DMS79 treated with DMSO at 0.1 percent for 48 hours (cell line): ENCODE measurements at places on chromosomes 12 and 14.

- DNase-seq, result no peak
These were observed 127.0 kb downstream of the MED13L start for GRCh38 chr12:116150452-116150851.

- DNase-seq, result no peak
These were observed 80.0 kb downstream of the DRAM1 start for GRCh38 chr12:101957252-101957959.

DNA sequence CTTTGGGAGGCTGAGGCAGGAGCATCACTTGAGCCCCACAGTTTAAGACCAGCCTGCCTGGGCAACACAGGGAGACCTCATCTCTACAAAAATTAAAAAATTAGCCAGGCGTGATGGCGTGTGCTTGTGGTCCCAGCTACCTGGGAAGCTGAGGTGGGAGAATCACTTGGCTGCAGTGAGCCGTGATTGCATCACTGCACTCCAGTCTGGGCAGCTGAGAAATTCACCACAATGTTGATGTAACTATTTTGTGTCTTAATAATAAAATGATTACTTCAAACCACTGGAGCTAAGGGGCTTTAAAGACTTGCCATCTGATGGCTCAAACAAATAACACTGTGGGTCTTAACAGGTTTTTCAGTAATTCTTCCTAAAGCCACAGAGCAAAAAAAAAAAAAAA, 10.8 kb downstream of the ERH start:
- peak; percentile 46 for DNase-seq

GRCh38 chr12:1324910-1325309, 269.5 kb downstream of the FBXL14 start:
- no peak for DNase-seq

DNA sequence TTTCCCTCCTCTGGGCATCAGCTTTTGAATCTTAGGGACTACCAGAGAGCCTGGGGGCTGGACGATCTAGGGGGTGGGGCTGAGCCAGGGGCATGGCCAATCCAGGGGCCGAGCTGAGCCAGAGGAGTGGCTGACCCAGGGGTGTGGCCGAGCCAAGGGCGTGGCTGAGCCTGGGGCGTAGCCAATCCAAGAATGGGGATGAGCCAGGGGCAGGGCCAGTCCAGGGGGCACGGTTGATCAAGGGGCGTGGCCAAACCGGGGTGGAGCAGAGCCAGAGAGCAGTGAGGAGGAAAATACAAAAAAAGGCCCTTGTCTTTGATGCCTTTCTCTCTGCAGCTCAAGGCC, 219.3 kb upstream of the NOS1 start:
- no peak for DNase-seq

GRCh38 chr12:25553098-25553497, at the start of gene LMNTD1:
Gene LMNTD1, minus strand, starts transcription at chr12:25553283. Its CDS starts 324 bp downstream, at chr12:25552959.
- no peak for DNase-seq

- DNase-seq, result no peak
These were observed 13.4 kb upstream of the ITPR2 start for GRCh38 chr12:26846416-26846815.

DNA sequence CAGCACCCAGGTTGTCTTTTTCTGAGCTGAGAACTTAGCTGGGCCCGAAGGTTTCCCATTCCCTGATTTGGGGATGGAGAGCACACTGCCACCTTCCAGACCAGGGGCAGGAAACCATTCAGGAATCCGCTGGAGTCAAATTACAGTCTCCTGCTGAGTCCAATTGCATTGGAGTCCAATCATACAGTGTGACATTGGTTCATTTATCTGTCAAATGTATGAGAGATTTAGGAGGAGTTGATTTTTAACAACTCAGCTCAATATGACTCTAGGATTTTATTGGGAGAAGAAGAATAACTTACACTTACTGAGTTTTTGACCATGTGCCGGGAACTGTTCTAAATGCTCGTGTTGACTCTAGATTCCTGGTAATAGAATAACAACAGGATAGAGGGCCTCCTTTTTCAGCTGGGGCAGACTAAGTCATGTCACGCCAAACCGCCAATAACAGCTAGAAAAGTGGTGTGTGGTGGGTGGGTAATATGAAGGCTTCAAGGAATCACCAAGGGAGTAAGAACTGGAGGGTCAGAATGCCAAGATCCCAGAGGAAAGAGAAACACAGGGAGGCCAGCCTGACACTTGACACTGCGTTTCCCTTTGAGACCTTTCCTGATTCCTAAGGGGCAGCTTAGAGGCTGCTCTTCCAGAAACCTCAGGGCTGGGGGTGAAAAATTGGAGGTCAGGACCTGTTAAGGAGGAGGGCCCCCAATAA, 11.5 kb downstream of the SYNDIG1L start:
- no peak for DNase-seq

GRCh38 chr12:49910331-49911212, 6.9 kb upstream of the FAIM2 start:
- DNase-seq, result no peak

DNA sequence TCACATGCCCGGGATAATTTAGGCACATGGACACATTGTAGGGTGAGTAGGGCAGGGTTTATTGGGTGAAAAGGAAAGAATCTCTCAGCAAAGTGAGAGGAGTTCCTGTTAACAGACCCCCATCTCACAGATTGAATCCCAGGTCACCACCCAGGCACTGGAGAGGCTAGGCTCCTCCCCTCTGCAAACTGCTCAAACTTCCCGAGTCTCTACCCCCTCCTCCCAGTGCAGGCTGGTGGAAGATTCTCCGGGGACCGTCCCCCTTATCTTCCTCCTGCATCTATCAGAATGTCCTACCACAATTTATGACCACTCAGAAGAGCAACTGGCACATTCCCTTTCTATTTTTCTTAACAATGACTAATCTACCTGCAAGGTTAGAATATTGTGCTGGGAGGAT, 126.0 kb downstream of the NTF3 start:
- DNase-seq, result no peak

DNA sequence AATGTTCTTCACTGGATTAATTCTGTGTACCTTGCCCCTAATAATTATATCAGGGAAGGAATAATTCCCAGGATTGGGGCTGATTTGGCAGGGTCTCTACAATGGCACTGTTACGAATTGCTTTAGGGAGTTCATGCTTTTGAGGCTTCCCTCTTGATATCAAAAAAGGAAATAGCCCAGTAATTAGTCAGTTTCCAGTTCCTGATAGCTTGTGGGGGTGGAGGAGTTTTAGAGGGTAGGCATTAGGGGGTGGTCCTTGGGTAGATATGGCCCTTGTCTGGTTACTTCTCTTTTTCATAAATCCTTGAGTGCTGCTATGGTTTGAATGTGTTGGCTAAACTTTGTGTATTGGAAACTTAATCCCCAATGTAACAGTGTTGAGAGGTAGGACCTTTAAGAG, 6.1 kb upstream of the SRSF5 start:
- DNase-seq, result no peak

- DNase-seq, result no peak
These were observed 10.3 kb downstream of the MYH7 start for GRCh38 chr14:23425169-23425568.

DNA sequence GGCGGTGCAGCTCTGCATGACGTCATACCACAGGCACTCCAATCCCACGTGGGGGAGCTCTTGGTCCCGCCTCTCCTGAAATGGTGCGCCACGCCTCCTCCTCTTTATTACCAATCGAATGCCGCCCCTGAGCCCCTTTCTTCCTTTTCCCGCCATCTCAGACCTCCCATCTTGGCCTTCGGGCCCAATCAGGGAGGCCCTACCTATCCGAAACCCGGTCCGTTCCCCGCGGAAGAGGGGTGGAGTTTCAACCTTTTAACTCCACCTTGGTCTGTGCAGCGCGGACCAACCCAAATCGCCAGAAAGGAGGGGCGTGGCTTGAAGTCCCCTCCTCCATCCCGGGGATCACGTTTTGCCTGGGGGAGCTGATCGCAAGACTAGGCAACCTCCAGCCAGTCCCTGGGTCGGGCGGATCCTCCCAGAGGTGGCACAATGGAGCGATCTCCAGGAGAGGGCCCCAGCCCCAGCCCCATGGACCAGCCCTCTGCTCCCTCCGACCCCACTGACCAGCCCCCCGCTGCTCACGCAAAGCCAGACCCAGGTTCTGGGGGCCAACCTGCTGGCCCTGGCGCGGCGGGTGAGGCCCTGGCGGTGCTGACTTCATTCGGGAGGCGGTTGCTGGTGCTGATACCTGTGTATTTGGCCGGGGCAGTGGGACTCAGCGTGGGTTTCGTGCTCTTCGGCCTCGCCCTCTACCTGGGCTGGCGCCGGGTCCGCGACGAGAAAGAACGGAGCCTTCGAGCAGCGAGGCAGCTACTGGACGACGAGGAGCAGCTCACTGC, at the start of gene ESYT1:
TSS of gene ESYT1 (plus strand) at position 380 of the 782 bp plus-strand sequence. CDS start at position 433, 53 bp downstream.
- peak; percentile 93 for DNase-seq

DNA sequence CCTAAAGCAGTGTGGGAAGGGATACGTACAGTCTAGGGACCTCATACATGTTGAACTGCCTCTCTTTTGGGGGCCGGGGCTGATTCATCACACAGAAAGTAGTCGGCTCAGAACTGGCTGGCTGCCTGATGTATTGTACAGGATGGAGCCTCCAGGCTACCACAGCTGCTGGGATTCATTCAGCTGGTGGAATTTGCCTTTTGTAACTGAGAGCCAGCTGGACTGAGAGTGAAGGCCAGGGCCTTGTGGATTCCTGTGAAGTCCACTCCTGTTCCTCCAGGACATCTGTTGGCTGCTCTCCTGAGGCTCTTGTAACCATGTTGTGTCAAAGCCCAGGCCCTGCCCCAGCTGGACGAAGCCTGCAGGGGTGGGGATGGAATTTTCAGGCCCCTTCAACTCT, 116.3 kb upstream of the PRICKLE1 start:
- DNase-seq, result no peak

DNA sequence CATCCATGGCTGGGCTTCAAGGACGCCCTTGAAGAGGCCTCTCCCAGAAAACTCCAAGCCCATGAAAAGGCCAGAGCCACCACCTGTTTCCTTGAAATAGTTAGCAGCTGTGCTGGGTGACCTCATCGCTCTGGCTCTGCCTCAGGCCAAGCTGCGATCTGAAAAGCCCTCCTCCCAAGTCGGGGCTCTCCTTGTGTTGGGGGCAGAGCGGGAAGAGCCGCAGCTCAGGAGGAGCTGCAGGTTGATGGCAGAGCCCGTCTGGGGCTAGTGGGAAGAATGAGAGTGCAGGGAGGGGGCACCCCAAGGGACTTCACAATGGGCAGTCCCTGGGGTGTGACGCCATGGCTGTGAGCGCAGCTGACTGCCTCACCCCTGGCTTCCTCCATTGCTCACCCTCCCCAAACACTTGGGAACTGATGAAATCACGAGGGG, 50.0 kb upstream of the STON2 start:
- peak; percentile 100 for DNase-seq

DNA sequence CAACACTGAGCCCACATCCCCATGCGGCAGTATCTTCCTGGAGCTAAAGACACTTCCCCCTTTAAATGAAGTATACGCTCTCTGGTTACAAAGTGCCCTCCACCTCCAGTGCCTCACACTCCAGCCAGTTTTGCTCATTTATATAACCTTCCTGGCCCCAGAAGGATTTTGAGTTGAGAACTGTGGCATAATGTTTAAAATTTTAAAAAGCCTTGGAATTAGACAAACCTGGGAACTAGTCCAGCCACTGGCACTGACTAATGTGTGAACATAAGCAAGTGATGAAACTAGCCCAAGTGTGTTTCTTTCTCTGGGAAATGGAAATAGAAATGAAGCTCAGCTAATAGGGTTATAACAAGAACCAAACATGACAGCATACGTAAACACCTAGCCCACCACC, 723.7 kb upstream of the USP15 start:
- DNase-seq, result no peak

GRCh38 chr14:60235440-60235839, 13.6 kb upstream of the PPM1A start:
- DNase-seq, result no peak

DNA sequence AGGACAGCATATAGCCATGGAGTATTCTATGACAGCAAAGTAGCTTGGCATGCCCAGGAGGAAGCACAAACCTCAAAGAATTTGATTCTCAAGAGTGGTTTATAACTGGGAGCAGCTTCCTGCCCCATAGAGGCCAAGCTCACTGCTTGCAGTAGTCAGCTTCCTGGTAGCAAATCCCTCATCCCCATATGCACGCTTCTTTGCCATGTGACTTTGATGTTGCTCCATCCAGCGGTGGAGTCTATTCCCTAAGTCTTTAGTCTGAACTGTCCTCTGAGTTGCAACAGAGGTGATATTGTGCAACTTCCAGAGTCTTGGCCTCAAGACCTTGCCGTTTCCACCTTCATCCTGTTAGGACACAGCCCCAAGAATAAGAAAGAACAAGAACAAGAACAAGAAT, 996.8 kb upstream of the TMEM132C start:
- no peak for DNase-seq

GRCh38 chr14:85333841-85334240, 196.1 kb upstream of the FLRT2 start:
- DNase-seq, result no peak

- no peak for DNase-seq
These were observed 214.7 kb downstream of the NOVA1 start for GRCh38 chr14:26382901-26383685.

GRCh38 chr14:90489916-90490719, 93.3 kb downstream of the CALM1 start:
- DNase-seq, result no peak

DNA sequence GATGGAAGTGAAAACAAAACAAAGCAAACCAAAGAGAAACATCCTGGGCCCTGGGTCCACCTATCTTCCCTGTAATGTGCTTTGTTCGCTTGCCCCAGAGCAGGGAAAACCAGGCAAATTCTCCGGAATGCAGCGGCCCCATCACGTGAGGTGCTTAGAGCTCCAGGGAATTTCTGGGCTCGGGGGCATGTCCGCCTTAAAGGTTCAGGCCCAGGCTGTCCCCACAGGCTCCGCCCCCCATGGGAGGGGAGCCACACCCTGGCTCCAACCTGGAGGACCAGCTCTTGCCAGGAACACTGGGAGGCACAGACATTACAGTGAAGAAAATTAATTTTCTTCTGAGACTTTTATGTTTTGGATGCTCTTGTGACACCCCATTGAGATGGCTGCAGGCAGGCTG, 69.9 kb downstream of the RBM19 start:
- DNase-seq, result no peak

DNA sequence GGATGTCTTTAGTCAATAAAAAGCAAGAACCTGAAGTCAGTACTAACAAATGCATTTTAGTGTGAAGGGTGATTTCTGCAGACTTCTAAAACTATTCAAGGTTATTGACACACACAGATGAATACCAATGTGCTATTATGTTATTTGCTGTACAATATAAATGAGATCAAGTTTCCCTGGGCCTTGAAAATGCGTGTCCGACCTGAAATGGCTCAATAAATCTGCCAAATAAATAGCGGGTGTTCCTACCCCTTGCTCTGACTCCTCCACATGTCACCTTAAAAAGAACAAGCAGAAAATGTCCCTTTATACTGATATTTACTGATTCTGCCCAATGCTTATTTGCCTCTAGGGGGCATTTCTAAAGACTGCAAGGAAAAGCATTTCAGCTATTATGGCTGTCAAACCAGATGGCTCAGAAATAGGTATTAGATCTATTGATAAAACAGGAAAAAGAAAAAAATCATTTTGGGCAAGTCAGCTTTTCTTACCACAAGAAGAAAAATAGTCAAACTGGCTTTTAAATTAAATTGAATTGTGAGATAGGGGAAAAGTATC, 367.3 kb upstream of the KITLG start:
- DNase-seq, result peak; percentile 39

- DNase-seq, result no peak
These were observed 5.5 kb downstream of the C12orf71 start for GRCh38 chr12:27076928-27077327.

- no peak for DNase-seq
These were observed 507 bp downstream of the BAZ2A start for GRCh38 chr12:56629459-56630179.
